Stimulated activated CD4-positive, alpha-beta T cell treated with anti-CD3 and anti-CD28 coated beads, Interleukin-4, amount 100 ng/mL, for 1 hour (primary cell): ENCODE measurements at places on chromosomes 6 and 20.

DNA sequence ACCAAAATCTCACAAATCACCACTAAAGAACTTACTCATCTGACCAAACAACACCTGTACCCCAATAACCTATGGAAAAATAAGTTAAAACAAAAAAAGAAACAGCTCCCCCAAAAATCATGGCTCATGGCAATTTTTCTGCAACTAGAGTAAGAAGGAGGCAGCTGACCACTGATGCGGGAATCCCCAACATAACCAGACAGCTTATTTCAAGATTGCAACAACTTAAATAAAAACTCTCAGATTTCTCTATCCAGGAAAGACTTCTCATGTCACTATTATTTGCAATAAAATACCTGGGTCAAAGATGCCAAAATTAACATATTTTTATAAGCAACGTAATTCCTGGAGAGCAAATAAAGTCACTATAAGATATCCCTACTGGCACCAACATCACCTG, 128.1 kb upstream of the LY86 start:
- DNase-seq, result no peak

- no peak for DNase-seq
Observed at GRCh38 chr6:43461936-43462335, 6.6 kb upstream of the DLK2 start.

DNA sequence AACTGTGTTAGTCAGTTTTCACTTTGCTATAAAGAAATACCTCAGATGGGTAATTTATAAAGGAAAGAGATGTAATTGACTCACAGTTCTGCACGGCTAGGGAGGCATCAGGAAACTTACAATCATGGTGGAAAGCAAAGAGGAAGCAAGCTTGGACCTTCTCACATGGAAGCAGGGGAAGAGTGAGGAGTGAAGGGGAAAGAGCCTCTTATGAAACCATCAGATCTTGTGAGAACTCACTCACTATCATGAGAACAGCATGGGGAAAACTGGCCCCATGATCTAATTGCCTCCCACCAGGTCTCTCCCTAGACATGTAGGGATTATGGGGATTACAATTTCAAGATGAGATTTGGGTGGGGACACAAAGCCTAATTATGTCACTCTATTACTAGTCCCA, 41.3 kb upstream of the PLAGL1 start:
- no peak for DNase-seq

GRCh38 chr6:1997702-1998101, 247.7 kb downstream of the GMDS start:
- no peak for DNase-seq

- no peak for DNase-seq
Observed at GRCh38 chr6:42142118-42142835, at the start of gene C6orf132. Gene C6orf132 (minus strand): TSS chr6:42142620. CDS start chr6:42142444, 176 bp downstream.

DNA sequence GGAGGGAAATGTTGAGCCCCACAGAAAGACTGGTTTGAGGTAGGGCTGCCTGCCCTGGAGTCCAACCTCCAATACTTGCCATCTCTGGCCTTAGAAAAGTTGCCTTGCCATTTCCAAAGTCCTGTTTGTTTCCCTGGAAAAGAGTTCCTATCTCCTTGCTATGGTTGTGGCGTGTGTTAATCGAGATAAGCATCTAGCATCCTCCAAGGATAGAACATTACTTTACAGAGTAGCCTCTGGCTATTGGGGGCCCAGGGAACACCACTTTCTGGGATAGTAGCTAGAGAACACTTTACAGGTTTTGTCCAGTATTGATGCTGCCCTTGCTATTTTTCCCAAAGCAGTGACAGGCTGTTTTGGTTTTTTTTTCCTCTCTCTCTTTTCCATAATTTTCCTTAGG, 57.4 kb upstream of the SASH1 start:
- DNase-seq, result no peak

DNA sequence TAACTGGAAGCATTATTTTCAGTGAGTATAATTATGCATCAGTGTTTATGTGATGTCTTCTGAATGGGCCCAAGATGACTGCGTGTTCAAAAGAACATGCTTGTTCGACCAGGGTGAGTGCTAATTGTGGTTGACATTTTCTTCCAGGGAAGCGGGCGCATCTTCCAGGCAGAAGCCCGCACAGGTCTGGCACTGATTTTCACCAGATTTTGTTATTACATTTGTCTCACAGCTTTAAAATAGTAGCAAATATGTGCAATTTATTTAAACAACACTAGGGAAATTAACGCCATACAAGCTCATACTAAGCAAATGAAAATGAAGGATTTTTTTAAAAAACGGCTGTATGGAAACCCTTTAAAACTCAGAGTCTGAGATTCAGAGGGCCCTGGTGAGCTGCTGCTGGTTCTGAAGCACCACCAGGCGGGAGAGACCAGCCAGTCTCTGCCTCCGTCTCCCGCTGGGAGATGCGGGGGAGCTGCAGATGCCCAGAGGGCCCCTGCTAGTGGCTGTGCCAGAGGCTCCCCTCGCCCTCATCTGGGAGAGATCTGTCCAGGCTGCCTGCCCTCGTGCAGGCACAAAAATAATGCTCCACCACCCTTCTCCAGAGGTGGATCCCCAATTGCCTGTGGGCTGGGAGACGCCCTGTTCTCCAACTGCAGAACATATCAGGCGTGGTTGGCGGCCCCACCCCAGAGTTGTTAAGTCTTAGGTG, 297.0 kb downstream of the TAF4 start:
- no peak for DNase-seq

DNA sequence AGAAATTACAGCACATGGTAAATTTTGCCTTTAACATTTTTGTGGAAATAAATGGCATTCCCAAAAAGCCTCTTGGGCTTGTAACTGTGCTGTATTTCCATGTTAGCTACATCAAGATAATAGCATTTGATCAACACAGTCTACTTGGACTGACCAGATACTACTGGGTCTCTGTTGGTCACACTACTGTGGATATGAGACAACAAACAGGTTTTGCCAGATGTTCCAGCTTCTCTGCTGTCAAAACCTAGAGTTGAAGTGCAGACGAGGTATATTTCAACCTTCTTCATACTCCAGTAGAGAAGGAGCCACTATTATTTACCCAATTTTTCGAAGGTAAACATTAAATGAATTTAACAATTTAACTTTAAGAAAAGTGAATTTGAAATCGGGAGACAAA, 284.7 kb upstream of the CITED2 start:
- no peak for DNase-seq

DNA sequence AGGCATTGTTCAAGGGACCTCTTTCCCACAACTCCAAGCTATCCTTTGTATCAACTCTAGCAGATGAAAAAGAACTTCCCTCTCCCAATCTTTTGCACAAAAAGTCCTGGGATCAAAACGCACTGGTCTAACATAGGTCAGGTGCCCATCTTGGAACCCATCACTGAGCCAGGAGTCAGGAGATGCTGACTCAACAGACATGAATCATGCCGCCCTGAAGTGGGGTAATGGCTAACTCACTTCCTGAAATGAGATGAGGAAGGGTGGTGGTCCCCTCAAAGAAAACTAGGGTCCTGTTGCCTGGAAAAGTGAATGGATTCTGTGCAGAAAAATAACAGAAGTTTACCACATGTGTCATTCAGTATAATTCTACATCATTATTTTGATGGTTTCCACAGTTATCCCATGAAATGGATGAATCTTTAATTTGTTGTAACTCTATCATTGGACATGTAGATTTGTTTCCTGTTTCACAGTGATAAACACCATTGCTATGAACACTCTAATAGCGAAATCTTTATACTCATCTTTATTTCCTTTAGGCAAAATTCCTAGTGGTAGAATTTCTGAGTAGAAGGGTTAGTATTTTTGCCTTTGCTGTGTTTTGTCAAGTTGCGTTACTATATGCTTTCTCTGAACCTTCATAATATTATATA, 151.3 kb downstream of the SLC16A10 start:
- DNase-seq, result no peak
